ENCODE measurements at places on chromosomes 2 and 18. TPM values are rescaled to one million over a fixed set of nuclear protein-coding genes. Genes with fewer than 3 reads are reported as not detected.

The FHL2 gene
- total RNA-seq = 60.4 TPM

The SLC8A1 gene
- 30.5 TPM for total RNA-seq

The AMMECR1L gene
- 15.7 TPM for total RNA-seq

The UGT1A3 gene
- total RNA-seq = not detected

The SLC9A4 gene
- not detected for total RNA-seq

The IRS1 gene
- 16.6 TPM for total RNA-seq

The HJURP gene
- 1.1 TPM for total RNA-seq

The NXPH2 gene
- total RNA-seq = not detected

The TRIB2 gene
- 63.4 TPM for total RNA-seq

The OBSL1 gene
- 65.3 TPM for total RNA-seq

The PSMA8 gene
- not detected for total RNA-seq

The SLC11A1 gene
- 40.1 TPM for total RNA-seq

The CROCC2 gene
- total RNA-seq = 0.45 TPM

The ZNF804A gene
- 0.23 TPM for total RNA-seq

All from aorta (tissue), 5 donors.